ENCODE measurements at places on chromosomes 5 and 9. TPM values are rescaled to one million over a fixed set of nuclear protein-coding genes. Genes with fewer than 3 reads are reported as not detected.

Gene GALNT12
- polyA plus RNA-seq = 0.19 TPM

Gene MSMP
- not detected for polyA plus RNA-seq

Gene ADAMTSL1
- polyA plus RNA-seq = 0.22 TPM

Gene SYNPO
- polyA plus RNA-seq = 6.9 TPM

Gene PFDN1
- polyA plus RNA-seq = 95.1 TPM

DNA sequence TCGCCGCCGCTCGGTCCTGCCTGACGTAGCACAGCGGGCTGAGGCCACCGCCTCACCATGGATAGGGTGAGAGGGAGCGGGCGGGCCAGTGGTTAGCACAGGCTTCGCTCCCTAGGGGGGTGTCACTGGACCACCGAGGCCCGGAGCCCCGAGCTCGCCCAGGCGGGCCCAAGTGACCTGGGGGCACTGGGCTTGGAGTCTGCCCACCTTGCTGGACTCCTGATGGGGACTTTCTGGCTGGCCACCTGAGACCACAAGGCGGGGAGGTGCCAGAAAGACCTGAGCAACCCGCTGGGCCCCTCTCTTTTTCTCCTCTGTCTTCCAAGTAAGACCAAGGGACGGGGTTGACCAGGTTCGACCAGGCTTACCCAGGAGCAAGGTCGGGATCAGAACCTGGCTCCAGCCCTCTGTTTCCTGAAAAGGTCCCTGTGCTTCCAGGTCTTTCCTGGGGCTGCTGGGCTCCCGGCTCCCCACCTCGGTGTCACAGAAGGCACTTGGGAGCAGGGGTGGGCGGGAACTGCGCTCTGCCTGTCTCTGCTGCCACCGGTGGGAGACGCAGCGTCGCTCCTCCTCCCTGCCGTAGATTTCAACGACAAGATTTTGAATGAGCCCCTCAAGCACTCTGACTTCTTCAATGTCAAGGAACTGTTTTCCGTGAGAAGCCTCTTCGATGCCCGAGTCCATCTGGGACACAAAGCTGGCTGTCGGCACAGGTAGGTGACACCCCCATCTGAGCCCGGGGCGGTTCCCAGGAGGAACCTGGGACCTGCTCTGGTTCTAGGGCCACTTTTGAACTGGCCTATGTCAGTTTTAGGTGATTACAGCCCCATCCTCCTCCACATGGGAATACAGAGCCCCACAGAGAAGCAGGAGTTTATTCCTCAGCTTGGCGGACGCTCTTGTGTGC, 1.0 kb downstream of the MRPS2 start:
- no peak for DNase-seq

GRCh38 chr5:110686270-110686669, 40.2 kb downstream of the TMEM232 start:
- no peak for DNase-seq

GRCh38 chr5:62268792-62269191, 37.2 kb upstream of the KIF2A start:
- DNase-seq = no peak

GRCh38 chr5:83156001-83156400, 78.7 kb downstream of the XRCC4 start:
- DNase-seq = no peak

DNA sequence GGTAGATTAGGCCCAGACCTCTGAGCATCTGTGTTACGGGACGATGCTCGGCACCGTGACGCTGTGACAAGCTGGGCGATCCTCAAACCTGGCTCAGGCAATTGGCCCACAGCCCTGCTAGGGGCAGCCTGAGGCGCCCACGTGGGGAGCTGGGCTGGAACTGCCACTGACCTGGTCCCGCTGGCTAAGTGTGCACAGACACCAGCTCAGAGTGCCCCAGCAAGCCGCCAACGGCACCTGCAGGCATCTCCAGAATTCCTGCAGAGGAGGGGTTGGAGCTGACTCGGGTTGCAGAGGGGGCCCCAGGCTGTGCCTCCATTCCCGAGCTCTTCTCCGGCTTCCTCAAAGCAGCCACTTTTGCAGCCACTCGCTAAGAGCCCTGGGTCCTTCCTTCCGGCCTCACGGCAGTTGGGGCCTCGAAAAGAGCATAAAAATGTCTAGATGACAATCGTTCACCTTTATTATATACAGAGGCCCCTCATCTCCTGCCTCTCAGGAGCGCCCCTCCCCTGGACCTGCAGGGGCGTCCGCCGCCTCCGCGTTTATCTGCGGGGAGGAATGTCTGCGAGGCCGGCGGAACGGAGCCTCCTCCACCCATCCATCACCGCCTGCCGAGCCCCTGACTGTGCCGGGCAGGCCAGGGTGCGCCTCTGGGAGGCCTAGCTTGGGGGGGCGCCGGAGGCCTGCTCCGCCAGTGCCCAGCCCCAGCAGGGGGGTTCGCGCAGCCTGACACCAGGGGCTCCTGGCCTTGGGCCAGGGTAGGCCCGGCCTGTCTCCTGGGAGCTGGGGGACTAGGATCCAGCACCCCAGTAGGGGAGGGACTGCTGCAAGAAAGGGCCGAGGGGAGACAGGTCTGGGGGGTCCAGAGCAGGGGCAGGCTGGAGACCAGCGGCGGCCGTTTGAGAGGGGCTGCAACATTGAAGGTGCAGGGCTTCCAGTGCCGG, 144.9 kb downstream of the BARX1 start:
- DNase-seq = no peak

DNA sequence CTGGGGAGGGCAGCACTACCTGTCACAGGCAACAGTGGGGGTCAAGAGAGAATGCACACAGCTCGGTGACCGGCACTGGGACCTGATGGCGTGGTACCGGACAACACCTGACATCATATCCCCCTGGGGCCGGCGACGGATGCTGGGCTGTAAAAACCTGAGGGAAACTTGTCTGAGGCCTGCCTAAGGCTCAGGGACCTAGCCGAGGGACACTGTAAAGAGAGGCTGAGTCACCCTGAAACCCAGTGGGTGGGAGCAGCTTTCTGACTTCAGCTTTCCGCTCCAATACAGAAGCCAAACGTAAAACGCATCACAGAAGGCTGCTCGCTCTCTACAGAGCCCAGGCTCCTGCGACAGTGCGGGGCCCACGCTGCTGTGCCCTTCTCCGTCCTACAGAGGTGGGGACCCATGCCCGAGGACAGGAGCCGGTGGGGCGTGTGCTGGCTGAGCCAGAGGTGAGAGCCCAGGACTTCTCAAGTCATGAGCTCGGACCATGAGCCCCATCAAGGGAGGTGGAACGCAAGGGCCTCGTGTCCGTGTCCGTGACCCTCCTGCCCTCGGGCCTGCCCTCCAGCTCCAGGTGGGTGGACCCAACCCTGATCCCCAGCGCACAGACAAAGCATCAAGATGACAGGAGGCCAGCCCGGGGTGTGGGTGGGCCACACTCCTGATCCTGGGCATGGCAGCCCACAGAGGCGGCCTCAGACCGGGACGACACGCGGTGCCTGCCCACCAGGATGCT, 5.3 kb downstream of the RALGDS start:
- no peak for DNase-seq

GRCh38 chr9:122229485-122229837, 704 bp upstream of the LHX6 start:
- DNase-seq = no peak

DNA sequence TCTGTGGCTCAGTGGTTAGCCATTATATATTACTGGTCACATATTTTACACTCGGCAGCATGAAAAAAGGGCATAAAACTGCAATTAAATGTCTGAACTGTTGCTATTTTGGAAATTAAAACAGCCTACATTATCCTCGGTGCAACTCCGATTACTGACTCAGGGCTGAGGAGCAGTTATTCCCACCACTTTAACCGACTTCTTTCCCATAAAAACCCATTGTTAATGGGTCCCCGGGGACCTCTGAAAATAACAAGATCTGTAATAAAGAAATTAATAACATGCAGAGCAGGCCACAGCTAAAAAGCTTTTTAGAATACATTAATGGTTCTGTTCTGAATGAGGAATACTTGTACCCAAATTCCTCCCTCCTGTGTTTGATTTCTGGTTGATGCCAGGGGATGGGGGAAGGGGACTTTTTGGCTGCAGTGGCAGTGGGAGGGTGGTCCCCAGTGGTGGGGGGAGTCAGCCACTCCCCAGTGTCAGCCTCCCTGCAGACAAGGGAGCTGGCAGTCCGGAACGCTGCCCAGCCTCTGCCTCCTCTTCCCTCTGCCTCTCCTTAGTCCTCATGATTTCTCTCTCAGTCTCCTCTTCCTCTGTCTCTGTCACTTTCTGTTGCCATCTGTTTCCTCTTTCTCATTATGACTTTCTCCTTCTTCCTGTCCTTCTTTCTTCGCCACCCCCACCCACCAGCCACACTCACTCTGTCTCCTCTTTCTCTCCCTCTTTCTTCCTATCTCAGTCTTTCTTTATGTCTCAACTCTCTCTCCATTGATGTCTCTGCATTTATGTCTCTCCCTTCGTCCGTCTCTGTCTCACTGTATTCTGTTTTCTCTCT, 59.0 kb upstream of the ZBTB43 start:
- no peak for DNase-seq

DNA sequence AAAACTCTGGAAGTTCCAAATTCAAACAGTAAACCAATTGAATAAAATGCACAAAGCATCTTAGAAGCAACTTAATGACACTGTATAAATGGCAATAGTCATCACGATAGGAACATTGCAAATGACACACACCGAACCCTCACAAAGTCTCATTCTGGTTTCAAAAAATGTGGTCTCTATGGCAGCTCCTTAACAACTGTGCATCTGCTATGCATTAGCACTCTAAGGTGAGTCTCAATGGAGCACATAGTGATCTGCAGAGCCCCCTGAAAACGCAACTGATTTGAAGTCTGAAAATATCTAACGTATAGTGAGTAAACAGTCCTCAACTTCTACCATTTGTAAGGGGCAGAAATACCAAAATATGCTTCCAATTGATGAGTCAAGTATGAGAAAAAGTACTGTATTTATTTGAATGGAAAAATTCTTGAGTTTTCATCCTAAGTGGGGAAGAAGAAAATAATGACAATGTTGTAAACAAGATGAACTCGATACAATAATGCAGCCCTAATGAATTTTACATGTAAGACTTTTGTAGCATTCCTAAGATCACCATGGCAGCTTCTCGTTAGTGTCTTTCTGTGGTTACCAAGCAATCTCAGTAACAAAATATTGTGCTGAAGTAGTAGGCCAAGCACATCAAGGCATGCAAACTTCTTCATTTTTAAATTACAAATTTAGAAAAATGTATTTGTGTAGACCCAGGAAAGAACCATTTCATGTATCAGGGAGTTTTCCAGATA, 517.5 kb upstream of the FAM174A start:
- no peak for DNase-seq

- DNase-seq = peak; percentile 37
These were observed 531.1 kb downstream of the RASEF start for GRCh38 chr9:82531795-82532194.

DNA sequence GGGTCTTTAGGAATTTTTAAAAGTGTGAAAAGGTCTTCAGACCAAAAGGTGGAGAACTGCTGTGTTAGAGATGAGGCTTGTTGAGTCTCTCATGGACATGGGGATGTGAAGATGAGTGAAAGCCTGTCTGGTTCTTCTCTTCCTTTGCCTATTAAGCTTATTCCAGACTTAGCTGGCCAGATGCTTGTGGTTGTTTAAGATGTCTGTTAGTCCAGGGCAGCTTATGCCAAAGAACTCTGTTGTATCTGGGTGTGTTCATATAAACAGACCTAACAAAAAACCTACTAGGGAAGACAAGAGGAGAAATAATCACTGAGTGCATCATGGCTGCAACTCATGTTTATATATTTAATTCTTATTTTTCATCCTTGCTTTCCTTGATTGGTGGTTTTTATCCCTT, 57.5 kb upstream of the NCS1 start:
- no peak for DNase-seq

GRCh38 chr5:139912804-139913203, 117.2 kb downstream of the PSD2 start:
- no peak for DNase-seq

- peak; percentile 99 for DNase-seq
These were observed 190.3 kb downstream of the DCP2 start for GRCh38 chr5:113166852-113167366.

DNA sequence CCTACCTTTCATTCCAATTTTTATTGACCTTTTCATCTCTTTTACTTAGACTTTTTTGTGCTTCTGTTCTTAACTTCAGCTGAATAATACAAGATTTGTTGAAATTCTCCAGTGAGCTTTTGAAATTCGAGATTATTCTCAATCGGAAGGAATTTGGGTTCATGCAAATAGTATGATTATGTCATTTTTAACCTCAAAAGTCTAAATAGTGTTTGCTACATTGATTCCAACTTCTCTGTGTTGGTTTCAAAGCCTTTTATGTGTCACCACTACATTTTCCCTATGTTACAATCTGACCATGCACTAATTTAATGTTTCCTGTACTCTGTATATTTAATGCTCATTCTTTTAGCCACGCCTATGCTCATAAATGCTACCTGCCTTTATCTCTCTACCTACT, 44.1 kb downstream of the VPS13A start:
- no peak for DNase-seq

DNA sequence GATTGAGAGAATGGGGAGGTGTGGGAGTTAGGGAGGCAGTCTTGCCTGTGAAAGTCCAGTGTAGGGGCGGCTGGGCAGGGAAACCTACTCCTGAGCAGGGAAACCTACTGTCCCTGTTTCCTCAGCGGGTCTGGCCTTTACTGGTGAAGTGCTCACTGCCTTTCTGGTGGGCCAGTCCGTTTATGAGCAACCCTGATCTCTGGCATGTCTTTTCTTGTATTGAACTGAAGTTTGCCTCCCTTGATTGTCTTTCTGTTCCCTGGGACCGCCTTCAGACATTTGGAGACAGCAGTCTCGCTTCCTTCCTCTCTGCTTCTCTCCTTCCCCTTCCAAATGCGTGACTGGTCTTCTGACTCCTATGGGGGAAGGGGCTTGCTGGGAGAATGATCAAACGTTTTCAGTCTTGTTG, 2.9 kb downstream of the SNX18 start:
- DNase-seq = no peak

- DNase-seq = peak; percentile 54
These were observed 845 bp upstream of the NR4A3 start for GRCh38 chr9:99820685-99821395.

DNA sequence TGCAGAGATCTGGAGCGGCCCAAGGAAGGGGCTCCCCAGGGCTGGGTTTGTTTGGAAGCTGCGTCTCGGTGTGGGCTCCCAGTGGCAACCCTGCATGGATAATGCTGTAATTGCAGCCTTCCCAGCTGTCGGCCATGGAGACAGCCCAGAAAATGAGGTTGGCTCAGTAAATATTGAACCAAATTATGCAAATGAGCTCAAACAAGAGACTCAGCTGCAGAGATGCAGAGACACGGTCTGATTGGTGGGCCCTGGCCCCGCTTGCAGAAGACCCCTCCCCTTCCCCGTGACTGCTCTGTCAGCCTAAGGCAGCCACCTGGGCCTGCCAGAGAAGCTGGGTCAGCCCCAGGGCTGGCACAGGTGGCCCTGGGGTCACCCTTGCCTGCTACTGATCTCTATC, 75.9 kb downstream of the RAD23B start:
- no peak for DNase-seq

Measured in foreskin keratinocyte (primary cell).